Thyroid gland (tissue), 4 donors: ENCODE measurements at places on chromosomes 13 and 19. TPM values are rescaled to one million over a fixed set of nuclear protein-coding genes. Genes with fewer than 3 reads are reported as not detected.

Gene TEX26
- 0.27 TPM for total RNA-seq

Gene BEST2
- total RNA-seq: not detected

Gene SIGLEC5
- 0.44 TPM for total RNA-seq

Gene SMIM24
- total RNA-seq: not detected

Gene GIPR
- total RNA-seq: 1.5 TPM

- no peak overlapping the region for H3K4me3 ChIP-seq
- H3K36me3 ChIP-seq: no peaks in the 10 kb centered on the region
- no peak overlapping the region for H3K27ac ChIP-seq
- H3K4me1 ChIP-seq: no peaks in the 10 kb centered on the region
Measured at GRCh38 chr13:39740761-39741160, 85.3 kb downstream of the COG6 start.

DNA sequence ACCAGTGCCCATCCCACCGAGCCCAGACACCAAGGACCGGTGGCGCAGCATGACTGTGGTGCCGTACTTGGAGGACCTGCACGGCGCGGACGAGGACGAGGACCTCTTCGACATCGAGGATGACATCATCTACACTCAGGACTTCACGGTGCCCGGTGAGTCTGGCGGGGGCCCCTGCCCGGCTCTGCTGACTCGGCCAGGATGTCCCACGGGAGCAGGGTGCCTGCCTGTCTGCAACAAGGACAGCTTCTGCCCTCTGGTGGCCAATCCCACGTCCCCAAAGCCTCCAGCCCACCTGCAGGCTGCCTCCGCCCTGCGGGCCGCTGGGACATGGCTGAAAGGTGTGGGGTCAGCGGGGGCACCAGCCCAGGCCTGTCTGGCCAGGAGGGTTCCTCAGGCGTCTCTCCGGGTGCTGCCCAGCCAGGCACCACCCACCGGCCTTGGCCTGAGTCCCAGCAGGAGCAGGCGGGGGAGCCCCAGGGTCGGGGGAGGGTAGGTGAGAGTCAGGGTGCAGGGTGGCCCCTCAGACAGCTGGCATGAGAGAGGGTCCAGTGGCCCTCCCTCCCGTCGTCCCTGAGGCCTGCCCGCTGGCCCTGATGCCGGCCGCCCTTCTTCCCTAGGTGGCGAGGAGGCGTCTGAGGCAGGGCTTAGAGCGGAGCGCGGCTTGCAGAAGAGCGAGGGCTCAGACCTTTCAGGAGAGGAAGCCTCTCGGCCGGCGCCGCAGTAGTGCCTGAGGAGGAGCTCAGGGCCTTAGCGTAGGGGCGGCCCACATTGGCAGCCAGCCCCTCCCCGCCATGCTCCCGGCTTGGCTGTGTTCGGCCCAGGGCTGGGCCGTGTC, 14.6 kb downstream of the CBARP start:
- H3K4me3 ChIP-seq: no peak overlapping the region
- H3K27me3 ChIP-seq: no peaks in the 10 kb centered on the region
- peaks cover 68% of the 10 kb centered on the region for H3K36me3 ChIP-seq
- no peak overlapping the region for H3K27ac ChIP-seq
